Right atrium auricular region (tissue), 2 donors: ENCODE measurements at places on chromosomes 5 and 9. TPM values are rescaled to one million over a fixed set of nuclear protein-coding genes. Genes with fewer than 3 reads are reported as not detected.

The PLPPR1 gene
- not detected for total RNA-seq

The IFNA21 gene
- not detected for total RNA-seq

The TLX3 gene
- not detected for total RNA-seq

The SHOC1 gene
- total RNA-seq: not detected

DNA sequence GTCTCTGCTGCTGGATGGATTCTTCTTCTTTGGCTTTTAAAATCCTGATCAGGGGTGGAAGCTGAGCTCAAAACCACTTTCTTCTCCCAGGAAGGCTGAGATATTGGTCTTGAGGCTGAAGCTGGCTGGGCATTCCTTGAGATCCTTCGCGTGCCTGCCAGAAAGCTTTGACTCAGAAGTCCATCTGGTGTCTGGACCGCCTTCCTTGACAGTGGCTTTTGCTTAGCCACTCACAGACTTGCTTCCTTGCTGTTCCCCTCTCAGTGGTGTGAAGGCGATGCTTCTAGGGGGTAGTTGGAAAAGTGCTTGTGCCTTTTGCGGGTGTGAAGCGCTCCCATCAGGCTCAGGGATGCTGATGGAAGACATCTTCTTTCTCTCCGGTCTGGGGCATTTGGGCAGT is 45.9 kb downstream of the RGS3 start:
- no peak for DNase-seq

DNA sequence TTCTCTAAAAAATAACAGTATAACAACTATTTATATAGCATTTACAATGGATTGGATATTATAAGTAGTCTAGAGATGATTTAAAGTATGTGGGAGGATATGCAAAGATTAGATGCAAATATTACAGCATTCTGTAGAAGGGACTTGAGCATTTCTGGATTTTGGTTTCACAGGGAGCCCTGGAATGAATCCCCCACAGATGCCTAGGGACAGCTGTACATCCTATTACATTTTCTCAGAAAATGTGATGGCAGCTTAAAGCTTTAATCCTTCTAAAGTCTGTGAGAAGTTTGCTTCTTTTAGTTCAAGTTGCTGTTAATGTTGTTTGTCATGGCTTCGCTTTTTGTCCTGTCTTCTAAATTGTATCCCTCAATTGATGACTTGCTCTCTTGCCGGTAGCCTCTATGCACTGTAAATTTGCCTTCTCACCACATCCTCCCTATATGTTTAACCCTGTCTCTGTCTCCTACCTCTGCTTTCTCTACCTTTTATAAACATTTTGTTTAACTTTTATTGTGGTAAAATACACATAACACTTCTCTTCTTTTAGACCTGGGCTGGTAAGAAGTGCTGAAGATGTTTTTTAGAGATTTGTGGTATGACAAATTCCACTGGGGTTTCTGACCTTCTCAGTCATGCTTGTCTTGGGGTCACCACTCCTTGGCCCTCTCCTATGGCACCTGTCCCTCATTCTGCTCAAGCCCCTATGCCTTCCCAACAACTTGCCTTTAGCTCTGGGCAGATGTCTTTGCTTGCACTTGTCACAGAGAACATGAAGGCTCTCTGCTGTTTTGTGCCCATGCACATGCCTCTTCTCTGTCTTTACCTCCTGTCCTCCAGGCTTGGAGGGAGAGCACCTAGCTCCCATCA is 37.9 kb downstream of the LNPEP start:
- no peak for DNase-seq

DNA sequence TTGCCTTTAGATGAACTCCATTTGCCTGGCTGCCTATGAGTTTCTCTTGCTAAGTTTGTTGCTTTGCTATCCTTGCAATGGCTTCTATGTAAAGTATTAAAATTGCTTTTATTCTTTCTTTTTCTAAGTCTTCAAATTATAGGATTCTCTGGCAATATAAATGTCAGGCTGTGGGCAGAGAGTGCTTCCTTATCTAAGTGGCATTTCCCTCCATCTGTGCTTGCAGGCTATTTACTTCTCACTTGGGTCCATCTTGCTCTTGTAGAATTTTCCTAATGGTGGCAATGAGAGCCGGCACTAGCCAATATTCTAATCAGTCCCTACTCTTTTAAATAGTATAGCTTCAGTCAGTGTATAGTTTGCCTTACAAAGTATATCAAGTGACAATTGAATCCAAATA is 63.3 kb downstream of the FAM174A start:
- no peak for DNase-seq

GRCh38 chr5:138824924-138825863 is 49.9 kb downstream of the LRRTM2 start:
- no peak for DNase-seq

- peak; percentile 96 for DNase-seq
These were observed 65.3 kb downstream of the CSNK1A1 start for GRCh38 chr5:149485655-149486615.

DNA sequence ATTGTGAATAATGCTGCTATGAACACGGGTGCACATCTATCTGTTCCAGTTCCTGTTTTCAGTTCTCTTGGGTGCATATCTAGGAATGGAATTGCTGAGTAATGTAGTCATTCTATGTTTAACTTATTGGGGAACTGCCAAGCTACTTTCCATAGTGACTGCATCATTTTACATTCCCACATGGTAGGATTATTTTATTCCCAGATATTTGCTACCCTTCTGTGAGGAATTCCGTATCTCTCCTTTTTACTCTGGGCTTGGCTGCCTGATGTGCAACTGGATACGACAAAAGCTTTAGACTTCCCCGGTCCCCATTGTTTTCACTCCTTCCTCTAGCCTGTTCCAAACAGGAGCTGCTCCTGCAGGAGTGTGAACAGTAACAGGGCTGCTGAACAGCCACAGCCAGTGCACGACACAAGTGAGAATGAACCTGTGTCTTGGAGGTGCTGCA is 7.2 kb downstream of the TAS2R1 start:
- no peak for DNase-seq

DNA sequence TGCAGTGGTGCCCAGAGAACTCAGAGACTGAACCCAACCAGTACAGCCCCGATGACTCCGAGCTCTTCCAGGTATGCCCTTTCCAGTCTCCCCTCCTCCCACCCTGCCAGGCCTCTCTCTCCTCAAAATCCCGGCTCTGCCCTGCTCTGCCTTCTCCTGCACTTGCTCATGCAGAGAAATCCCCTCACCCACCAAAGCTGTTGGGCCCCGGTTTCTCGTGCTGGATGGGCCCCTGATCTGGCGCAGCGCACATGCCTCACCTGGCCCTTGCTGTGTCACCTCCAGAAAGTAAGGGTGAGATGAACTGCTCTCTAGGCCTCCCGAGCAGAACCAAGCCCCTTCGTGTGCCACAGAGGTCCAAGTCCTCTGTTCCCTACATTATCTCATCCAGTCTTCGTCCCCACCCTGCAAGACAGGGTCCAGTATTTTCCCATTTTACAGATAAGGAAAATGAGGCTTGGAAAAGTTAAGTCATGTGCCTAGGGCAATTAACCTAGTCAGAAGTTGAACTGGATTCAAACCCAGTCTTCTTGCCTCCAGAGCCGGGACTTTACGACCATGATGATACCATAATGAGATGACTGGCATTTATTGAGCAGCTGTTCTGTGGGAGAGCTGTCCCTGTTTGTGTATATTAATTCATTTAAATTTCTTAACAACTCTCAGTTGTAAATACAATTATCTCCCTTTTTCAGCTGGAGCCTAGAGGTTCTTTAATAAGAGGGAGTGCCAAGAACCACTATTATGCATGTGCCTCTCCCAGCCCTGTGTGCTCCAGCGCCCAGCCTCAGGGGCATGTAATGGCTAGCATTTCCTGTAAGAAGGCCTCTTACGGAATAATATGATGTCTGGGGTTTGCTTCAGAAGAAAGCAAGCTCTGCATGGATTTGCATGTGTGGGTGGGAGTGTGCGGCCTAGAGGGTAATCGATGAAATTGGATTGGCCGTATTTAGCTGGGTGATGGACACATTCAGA is 90.7 kb downstream of the PPARGC1B start:
- no peak for DNase-seq

The NAA35 gene
- 12.1 TPM for total RNA-seq

DNA sequence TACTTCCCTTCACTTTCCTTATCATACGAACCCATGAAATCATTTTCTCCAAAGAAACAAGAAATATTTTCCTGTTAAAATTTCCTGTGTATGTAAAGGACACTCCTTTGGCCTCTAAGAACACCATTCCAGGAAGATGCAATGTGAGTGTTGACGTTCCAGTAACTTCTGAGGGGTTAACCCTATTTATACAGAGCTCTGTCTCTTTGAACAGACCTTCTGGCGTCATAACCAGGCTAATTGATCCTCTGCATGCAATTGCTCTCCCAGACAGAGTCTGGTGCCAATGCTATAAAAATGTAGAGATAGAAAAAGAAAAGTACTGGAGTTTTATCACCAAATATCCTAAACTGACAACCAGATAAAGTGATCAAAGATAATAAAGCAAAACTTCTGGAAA is 218.5 kb downstream of the TLE1 start:
- DNase-seq: no peak

DNA sequence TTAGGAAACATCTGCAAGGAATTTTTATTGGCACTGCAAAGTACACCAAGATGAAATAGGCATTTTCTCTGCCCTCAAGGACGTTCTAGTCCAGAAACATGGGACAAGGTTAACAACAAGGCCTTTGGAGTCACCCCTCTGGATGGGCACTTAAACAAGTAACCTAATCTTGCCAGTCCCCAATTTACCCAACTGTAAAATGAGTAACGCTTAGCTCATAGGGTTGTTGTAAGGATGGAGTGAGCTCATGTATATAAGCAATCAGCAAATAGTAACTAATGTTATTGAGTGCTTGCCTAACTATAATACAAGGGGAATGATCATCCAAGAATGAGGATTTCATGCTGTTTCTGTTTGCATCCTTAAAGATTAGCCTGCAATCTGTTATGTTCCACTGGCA is 189.3 kb downstream of the PAPPA start:
- DNase-seq: no peak

GRCh38 chr5:139765409-139766217 is 30.0 kb upstream of the PSD2 start:
- DNase-seq: no peak

GRCh38 chr9:121861501-121862180 is 210.2 kb downstream of the DAB2IP start:
- DNase-seq: peak; percentile 68

The BHMT2 gene
- 8.1 TPM for total RNA-seq

- DNase-seq: no peak
These were observed 7.6 kb upstream of the RGMB start for GRCh38 chr5:98765815-98766214.

- DNase-seq: no peak
These were observed 68.9 kb downstream of the COL27A1 start for GRCh38 chr9:114224247-114224610.

DNA sequence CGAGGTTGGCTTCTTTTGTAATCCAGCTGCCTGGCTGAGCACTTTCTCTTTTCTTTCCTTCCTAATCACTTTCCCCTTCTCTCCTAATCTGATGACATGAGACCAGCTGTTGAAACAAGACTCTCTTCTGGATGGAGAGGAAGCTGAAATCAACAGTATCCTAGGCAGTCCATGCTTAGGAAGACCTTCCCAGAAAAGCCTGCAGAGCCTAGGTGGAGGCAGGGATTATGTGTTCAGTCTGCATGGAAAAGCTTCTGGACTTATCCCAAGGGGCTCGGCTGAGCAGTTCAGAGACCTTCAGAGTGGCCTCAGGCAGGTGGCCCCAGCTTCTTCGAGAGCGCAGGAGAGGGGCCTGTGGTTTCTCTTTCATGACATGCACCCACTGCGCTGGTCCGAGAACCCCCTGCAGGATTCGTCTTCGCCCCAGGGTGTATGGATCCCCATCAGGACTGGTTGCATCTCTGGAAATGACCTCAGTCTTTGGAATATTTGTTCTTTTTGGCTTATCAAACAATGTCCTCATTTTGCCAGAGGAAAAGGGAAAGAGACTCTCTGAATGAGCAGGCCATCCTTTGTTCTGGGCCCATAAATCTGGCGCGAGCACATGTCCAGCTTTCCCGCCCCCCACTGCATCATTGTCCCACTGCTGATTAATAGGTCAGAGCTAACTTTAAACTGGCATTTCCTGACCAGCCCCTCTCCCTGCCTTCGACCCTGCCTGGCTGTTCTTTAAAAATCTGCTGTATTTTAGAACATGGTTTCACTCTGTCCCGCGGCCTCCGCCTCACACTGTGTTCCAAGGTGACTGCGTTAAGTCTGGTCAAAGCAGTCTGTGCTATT is 177.9 kb upstream of the KLF4 start:
- DNase-seq: peak; percentile 63

The PCDHB4 gene
- 2.6 TPM for total RNA-seq

- DNase-seq: no peak
These were observed 83.0 kb downstream of the MARCHF3 start for GRCh38 chr5:126947146-126948010.

DNA sequence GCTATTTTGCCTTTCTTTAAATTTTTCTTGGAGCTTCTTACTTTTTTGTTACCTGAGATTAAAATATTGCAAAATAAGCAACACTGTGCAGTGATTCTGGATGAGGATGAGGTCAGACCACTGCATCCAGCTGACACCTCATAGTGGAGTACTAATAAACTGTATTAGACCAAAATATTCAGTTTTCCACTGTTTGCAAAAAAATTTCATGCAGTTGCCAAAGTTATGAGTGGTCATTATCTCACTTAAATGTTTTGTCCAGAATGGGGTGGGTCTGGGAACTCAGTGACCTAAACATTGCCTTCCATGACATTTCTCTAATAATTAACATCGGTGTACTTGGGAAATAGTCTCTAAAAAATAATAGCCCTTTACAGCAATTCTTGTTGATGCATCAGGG is 143.8 kb downstream of the ADAMTSL1 start:
- DNase-seq: no peak

DNA sequence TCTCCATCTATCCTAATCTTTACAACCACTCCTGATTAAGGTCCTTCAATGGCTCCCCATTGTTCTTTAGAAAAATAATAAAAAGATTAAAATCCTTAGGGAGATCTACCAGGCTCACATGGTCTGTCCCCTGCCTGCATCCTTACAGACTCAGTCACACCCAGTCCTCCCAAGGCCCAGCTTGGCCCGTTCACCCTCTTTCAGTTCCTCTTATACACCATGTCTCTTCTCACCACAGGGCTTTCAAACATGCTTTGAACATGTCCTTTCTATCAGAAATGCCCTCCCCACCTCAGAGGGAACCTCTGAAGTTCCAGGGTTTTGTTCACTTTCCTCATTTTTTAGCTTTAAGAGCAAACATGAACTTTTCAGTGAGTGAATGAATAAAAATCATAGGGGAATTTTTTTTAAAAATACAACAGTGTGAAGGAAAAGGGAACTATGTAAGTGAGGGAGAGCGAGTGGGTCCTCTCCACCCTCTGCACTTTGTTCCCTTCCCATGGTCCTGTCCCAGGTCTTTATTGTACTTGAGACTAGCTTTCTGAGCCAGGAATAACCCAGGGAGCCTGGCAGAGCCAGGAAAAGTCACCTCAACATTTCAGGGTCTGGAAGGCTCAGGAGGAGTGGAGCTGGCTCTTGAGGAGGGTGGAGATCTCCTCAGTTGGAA is 55.3 kb downstream of the TRPC7 start:
- no peak for DNase-seq

The TRPM3 gene
- total RNA-seq: 0.59 TPM
